WTC11 (cell line): ENCODE measurements at places on chromosomes 6 and 20. TPM values are rescaled to one million over a fixed set of nuclear protein-coding genes. Genes with fewer than 3 reads are reported as not detected.

CST1 gene
- total RNA-seq, result 4.5 to 6.2 TPM (median 5.8 TPM) in 3 replicates

RNASET2 gene
- total RNA-seq, result 35.6 to 44.3 TPM (median 41.9 TPM) in 3 replicates

SIRPG gene
- total RNA-seq, result not detected in 3 replicates

C20orf202 gene
- total RNA-seq, result 0.11 to 0.22 TPM in 2 of 3 replicates, not detected in the other

FERMT1 gene
- 16.8 to 23.0 TPM (median 17.6 TPM) in 3 replicates for total RNA-seq

ENPP3 gene
- 0.48 TPM in 1 of 3 replicates, not detected in the others for total RNA-seq

GRCh38 chr20:50772420-50773185, 22.3 kb upstream of the BCAS4 start:
- DNase-seq, result no peak

DNA sequence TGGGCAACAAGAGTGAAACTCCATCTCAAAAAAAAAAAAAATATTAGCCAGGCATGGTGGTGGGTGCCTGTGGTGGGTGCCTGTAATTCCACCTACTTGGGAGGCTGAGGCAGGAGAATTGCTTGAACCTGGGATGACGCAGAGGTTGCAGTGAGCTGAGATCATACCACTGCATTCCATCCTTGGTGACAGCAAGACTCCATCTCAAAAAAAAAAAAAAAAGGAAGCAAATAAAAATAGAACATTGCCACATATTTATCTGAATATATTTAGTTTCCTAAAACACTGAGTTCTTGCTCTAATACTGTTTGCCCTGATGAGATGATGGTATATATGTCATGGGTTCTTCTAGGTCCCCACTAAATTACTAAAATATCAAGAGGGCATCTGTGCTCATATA, 28.4 kb downstream of the CASP8AP2 start:
- no peak for DNase-seq

DNA sequence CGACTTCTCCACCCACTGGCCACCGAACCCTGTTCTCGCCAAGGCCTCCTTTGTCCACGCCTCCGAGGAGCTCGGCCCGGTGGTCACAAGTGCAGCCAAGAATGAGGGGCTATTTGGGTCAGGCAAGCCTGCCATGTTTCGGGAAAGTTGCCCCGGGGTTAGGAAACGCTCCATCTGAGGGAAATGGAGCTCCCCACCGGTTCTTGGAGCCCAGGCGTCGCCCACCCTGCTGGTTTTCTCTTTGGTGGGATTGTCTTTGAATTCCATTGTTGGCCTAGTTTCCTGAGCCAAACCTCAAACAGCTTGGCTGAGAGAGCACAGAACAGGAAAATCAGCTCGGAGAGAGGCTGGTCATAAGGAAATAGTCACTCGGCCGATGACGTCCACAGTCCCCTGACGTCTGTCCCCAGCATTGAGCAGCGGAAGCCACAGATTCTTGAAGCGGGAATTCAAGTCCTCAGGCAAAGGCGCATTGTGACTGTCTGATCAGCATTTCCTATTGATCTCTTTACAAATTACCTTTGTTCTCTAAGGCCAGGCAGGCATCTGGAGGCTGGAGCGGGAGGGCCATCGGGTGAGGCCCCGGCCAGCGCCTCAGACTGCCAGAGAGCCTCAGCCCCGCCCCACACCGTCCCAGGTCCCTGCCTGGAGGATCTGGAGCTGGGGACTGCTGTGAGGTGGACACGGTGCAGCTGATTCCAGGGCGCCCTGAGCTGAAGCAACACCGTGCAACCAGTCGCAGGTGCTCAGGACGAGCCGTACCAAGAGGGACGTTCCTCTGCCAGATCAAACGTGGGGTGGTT, 138.6 kb downstream of the DLL1 start:
- no peak for DNase-seq

DNA sequence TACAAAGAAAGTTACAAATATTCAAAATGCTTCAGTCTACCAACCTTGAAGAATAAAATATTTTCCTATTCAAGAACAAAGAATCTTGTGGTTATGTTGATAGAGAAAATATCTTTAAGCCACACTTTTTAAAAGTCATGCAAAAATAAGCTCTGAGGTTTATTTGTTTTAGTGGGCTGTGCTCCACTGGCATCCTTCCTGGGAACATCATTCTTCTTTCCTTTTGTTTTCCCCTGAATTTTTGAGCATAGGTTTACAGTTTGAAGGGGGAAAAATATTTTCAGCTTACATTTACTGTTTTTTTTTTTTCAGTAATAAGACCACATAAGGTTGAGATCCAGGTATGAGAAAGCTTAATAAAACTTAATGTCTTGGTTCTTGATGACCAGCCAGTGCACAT, 72.0 kb upstream of the BACH2 start:
- DNase-seq, result no peak

DNA sequence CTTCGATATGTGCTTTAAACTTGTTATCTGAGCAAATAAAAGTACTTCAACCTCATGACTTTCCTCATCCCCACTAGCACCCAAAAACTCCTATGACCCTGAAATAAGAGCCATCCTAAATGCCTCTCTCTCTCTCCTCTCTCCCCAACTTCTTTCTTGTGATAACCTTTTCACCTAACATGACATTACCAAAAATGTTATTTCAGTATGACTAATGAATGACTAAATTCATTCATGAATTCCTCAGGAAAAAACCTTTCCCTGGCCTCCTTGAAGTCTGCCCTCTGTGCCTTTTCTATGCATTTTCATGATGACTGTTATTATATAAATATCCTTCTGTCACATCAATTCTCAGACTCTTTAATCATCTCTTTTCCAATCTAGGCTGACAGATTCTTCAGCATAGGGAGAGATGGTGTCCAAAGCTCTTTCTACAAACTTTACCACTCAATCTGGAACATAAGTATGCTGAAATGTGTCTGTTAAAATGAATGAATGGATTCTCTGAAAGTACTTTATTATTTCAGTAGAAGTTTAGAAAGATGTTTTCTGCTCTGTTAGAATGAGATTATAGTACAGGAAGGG, 114.3 kb upstream of the GGTLC1 start:
- no peak for DNase-seq

GRCh38 chr6:151044465-151045441, 179.3 kb downstream of the MTHFD1L start:
- no peak for DNase-seq

DNA sequence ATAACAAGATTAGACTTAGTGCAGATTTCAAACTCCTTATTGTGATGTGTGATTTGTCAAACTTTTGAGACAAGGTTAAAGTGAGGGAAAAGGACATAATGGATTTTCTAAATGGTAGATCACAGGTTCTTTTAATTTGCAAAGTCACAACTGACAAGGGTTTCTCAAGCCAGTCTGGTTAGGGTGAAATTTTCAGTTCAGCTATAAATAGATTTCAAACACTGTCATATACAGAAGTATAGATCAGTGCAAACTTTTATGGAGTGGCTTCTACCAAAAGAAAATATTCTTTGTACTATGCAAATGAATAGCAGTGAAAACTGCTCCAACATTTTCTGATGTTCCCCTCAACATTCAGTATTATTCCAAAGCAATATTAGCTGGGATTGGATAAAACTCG, 337.1 kb upstream of the MAN1A1 start:
- DNase-seq, result no peak

GRCh38 chr6:139135578-139136545, 982 bp downstream of the HECA start:
- peak; percentile 29 for DNase-seq
